ENCODE measurements at places on chromosomes 16 and 17. TPM values are rescaled to one million over a fixed set of nuclear protein-coding genes. Genes with fewer than 3 reads are reported as not detected.

The IGFBP4 gene
- total RNA-seq, result 268 TPM

The TBC1D3B gene
- total RNA-seq, result not detected

The ADAM11 gene
- total RNA-seq, result 0.17 TPM

The NPTX1 gene
- total RNA-seq, result not detected
